ENCODE measurements at places on chromosomes 2 and 18.

GRCh38 chr2:131682122-131682944 is 154.6 kb downstream of the CCDC74A start:
- peak; percentile 61 for DNase-seq

DNA sequence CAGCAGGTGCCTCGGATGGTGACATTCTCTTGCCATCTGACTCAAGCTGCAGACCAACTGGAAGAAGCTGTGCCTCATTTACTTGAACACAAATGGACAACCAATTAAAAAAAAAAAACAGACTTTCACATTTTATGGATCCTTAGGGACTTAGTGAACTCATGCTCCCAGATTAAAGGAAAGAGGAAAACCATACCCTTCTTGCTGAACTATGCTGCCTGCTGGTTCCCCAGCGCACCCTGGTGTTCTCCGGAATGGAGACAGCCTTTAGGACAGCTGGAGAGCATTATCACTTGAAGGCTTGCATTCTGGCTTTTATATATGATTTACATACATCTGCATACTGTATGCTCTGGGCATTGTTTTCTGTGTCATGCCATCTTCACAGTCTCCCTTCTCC is 370.7 kb downstream of the SLC4A3 start:
- DNase-seq = no peak

- DNase-seq = no peak
Measured at GRCh38 chr18:3689091-3689490, 239.1 kb downstream of the TGIF1 start.

DNA sequence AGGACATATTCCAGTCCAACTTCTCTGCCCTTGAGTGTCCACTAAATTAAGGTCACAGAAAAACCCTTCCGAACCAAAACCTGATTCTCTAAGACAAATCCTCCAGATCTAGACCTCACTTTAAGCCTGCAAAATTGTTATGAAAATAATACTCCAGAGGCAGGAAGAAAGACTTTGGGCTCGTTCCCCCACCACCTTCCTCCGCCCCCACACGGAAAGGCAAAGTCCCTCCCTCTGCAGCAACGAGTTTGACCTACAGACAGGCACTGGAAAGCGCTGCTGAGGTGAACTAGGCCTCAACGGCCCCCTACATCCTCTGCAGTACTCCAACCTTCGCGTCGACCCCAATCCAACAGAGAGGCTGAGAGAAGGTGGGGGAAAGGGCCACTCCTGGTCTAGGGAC is 808 bp downstream of the ATP5MC3 start:
- no peak for DNase-seq

DNA sequence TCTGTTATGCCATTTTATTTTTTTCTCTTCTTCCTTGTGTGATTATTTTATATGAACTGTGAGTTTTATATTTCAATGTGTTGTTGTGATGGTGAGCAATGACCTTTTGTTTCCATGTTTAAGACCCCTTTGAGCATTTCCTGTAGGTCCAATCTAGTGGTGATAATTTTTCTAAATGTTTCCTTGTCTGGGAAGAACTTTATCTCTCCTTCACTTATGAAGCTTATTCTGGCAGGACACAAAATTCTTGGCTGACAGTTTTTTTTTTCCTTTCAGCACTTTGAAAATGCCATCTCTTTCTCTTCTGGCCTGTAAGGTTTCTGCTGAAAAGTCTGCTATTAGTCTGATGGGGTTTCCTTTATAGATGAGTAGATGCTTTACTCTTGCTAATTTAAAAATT is 53.2 kb downstream of the G6PC2 start:
- no peak for DNase-seq

GRCh38 chr2:45822272-45822630 is 170.8 kb downstream of the PRKCE start:
- no peak for DNase-seq

DNA sequence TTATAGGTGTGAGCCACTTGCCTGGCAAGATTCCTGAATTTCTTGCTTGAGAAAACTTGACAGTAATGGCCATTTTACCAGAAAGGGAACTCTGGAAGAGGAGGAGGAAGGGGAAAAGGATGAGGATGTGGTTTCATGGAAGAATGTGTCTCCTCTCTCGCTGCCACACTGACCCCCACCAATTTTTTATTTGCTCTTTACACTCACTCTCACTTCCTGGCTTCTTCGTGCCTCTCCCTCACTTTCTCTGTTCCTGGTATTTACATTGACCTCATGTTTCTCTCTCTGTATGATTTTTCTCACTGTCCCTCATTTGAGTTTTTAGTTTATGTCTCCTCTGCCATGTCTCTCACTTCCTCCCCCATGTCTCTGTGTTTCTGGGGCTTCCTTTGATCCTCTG is 134.5 kb upstream of the CAB39 start:
- DNase-seq = no peak

Measured in GM04503 (cell line).